ENCODE measurements at places on chromosomes 3 and 15.

- DNase-seq: no peak
Observed at GRCh38 chr3:185865247-185865646, 40.4 kb upstream of the IGF2BP2 start.

GRCh38 chr15:37204692-37205091 lies 104.3 kb upstream of the MEIS2 start:
- DNase-seq: no peak

DNA sequence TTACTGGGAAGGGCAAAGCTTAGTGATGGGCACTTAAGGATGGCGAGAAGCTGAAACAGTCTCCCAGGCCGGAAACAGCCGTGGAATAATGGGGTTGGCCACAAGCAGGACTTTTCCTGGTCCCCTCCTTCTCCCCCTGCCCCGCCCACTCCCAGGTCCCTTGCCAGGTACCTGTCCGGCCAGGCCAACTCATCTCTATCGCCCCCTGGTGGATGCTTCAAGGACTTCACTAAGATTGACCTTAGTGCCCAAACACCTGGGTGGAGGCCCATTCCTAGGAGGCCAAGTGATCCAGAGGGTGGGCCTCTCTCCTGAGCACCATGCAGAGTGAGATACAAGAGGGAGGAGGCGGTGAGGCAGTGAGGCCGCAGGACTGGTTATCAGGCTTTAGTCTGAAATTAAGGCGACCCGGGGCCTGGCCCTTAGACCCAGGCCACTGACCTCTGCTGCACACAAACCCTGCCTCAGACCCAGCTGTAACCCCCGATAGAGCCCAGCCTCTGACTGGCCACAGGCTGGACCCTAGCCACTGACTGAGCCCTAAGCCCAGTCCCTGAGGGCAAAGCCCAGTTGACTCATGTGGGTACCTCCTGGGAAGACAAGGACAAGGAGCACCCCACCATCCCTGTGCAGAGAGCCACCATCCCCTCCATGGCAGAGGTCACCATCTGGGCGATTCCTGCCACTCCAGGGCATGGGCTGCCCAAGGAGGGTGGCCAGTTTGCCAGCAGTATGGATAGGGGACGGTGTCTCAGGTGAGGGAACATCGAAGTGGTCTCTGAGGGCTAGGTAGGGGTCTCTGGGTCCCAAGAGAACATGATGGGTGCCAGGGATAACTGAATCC lies 37.6 kb downstream of the VIPR1 start:
- DNase-seq: peak; percentile 56

- DNase-seq: no peak
Observed at GRCh38 chr3:40782111-40782721, 257.5 kb downstream of the ZNF621 start.

DNA sequence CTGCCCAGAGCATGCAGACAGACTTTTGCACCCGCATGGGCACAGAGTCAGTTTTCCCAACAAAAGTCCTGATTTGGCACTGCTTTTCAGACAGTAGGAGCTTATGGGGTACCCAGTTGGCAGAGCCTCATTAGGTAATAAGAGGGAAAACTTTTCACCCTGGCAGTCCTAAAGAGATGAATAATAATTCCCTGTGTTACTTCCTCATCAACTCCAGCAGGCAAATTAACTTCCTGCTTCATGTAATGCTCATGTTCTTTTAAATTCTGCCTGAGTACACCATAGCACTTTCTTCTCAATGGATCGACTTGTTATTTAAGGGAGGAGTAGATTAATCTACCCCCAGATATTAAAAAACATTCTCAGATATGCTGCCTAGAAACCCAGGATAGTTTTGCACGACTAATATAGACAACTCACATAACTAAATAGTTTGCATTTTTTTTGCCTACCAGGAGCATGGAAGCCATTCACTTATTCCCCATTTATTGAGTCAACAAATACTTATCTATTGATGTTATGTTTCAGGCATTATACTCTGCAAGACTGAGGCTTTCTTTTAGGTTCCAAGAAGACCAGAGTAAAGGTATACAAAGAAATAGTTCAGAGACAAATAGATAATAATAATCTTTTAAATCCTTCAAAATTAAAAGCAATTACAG lies 214.5 kb downstream of the KCNMB2 start:
- DNase-seq: no peak

- DNase-seq: no peak
Observed at GRCh38 chr3:20069178-20069532, 28.9 kb downstream of the KAT2B start.

- no peak for DNase-seq
Observed at GRCh38 chr3:36892457-36893136, 52.3 kb downstream of the TRANK1 start.

DNA sequence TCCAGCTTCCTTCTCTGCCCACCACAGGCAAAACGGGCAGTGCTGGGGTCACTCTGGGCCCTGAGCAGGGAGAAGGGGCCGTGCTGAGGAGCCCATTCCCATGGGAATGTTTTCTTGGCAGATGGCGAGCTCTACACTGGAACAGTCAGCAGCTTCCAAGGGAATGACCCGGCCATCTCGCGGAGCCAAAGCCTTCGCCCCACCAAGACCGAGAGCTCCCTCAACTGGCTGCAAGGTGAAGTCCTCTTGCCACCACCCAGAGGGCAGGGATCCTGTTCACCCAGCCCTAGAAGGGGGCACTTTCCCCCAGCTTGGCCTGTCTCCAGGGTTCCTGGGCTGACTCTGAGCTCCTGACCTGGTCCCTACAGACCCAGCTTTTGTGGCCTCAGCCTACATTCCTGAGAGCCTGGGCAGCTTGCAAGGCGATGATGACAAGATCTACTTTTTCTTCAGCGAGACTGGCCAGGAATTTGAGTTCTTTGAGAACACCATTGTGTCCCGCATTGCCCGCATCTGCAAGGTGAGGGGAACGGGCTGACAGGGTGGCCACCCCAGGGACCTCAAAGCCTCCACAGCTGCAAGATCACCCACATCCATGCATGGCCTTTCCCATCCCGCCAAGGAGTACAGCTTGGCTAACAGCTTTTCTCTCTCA lies 12.4 kb downstream of the CIB1 start:
- DNase-seq: peak; percentile 82

DNA sequence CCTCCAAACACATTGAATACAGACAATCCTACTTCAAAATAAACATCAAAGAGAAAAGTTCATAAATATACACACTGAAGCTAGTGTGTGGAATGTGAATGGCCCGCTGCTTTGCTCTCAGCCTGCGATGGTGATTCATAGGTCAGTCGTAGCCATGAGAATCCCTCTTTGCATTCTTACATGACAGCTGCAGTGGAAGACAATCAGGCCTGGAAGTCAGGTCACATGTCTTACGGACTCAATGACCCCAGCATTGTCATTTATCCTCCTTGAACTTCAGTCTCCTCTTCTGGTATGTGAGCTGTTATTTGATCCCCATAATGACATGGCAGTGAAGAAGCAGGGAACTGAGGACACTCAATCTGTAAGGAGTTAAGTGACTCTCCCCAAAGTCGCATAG lies 217.8 kb upstream of the EOMES start:
- DNase-seq: no peak

GRCh38 chr3:55655544-55655943 lies 168.4 kb upstream of the WNT5A start:
- DNase-seq: no peak

GRCh38 chr3:36648241-36649034 lies 115.9 kb downstream of the DCLK3 start:
- DNase-seq: no peak

DNA sequence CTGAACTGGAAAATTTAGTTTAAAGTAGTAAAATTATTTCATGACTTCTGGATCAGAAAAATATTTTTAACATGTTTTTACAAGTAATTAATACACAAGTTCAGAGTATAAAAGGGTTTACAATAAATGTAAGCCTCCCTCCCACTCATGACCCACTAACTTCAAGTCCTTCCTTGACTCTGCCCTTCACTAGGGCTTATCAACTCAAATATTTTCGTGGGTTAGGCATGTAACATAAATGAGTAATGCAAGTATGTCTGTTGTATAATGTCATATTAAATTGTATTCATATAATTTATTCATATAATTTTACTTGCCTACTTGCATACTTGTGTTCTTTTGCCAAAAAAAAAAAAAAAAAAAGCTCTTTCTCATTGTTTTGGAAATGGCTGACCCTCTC lies 3.4 kb upstream of the OPA1 start:
- DNase-seq: no peak

- no peak for DNase-seq
Observed at GRCh38 chr3:172211123-172211522, 171.7 kb downstream of the FNDC3B start.

GRCh38 chr15:91886878-91887277 lies 33.4 kb downstream of the SLCO3A1 start:
- no peak for DNase-seq

GRCh38 chr3:175073219-175073905 lies 214.2 kb downstream of the NAALADL2 start:
- DNase-seq: no peak

DNA sequence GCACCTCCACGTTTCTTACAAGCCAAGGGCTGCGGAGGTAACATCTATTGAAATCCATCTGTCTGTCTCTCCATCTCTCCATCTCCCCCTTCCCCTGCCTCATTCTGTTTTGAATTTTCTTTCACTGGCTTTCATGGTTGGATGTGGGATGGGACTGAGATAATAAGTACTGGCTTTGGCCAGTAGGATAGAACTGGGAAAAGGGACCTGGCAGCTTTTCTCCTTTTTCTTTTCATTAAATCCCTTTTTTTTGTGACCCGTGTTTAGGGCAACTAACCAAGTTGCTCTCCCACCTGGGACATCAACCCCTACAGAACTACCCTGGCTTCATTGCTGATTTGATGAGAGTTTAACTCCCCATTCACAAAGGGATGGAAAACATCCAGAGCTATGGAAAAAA lies 66.8 kb upstream of the ADAMTSL3 start:
- no peak for DNase-seq

- DNase-seq: no peak
Observed at GRCh38 chr3:100230710-100231109, 30.1 kb upstream of the TBC1D23 start.

DNA sequence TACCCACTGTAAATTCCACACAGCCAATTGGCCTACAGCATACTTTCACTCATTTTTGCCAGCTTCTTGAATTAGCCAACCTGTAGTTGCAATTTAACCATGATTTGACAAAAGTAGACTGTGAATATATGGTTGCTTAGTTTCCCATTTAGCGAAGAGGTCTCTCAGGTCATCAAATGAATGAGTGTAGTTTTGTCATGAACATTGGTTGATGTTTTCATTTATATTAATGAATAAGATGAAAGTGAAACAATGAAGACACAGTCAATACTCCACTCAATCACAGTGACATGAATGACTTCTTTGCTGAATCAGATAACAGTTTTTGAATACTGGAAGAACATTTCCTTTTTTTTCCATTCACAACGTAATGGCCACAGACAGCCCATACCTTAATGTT lies 15.3 kb upstream of the FAM3D start:
- no peak for DNase-seq

DNA sequence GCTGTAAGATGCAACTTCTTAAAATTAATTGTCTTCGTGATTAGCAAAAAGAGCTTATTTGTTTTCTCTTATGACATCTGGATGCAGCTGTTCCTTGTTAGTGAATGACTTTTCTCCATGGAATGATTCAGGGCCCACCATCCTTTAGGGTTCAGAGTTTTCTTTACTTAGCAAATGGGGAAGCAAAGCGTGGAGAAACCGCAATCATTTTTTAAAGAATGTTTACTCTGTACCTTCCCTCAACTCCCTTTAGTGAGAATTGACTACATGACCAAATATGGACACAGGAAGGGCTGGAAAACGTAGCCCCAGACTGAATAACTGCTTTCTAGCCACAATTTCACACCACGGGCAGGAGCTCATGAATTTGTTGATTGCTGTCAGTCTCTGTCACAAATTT lies 130.1 kb downstream of the EDEM1 start:
- DNase-seq: no peak

DNA sequence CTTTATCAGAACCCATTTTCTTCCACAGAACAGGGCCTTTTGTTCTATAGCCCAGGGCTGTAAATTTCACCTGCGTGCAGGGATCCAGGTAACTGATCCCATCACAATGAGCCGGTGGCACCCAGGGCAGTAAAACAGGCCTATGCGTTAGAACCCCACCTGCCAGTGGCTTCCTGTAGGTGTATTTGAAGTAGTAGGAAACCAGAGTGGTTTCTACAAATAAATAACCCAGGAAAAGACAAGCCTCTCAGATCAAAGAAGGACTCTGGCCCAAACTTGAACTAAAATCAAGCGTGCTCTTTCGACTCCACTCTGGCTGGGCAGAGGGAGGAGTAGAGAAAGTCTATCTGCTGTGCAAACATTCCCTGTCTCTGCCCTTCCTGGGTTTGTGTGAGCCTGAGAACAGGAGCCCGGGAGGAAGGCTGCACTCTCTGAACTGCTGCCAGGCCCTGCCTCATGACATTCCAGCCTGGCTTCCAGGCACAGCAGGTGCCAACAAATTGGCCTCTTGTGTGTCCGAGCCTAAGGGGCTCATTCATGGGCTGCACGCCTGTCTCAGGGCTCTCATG lies 77.7 kb downstream of the CEMIP start:
- peak; percentile 86 for DNase-seq

- DNase-seq: no peak
Observed at GRCh38 chr15:78319588-78319987, 20.2 kb upstream of the SKIC8 start.

DNA sequence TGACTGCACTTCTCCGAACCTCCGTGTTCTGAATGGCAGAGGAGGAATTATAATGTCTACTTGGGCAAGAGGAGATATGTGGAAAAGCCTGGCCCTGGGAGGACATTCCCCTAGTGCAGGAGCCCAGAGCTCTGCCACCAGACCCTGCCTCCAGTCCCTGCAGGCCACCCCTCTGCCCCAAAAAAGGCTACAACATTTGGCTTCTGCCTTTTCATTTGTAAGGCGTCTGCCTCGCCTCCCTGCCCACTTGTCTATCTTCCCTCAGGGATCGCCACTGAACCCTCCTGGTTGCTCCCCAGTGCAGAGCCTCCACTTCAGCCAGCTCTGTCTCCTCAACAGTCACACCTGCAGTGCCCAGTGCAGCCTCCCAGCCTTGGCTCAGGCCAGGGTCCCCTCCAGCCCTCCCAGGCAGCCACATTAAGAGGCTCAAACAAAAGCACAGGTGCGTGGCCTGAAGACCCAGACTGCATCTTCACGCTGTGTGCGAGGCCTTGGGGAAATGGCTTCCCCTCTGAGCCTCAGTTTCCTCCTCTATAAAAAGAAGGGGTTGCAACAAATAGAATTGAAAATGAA lies 125.9 kb upstream of the SMAD3 start:
- DNase-seq: no peak

DNA sequence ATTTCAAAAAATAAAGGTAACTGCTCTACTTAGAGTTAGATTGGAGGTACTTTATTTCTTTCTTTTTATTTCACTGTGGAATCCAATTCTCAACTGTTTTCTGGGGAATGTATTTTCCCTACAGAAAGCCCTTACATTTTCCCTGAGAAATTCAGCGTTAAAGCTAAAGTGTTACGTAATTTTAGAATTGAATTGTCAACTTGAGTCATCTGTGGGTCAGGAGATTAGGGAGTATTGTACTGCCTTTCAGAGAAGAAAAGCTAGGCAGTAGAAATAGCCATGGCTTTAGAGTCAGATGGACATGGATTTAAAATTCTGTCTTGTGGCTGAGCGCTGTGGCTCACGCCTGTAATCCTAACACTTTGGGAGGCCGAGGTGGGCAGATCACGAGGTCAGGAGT lies 728.6 kb downstream of the ROBO1 start:
- no peak for DNase-seq

GRCh38 chr3:113831103-113831355 lies 7.6 kb upstream of the GRAMD1C start:
- no peak for DNase-seq

All from heart left ventricle (tissue), 16 donors.